ENCODE measurements at places on chromosomes 4 and X. TPM values are rescaled to one million over a fixed set of nuclear protein-coding genes. Genes with fewer than 3 reads are reported as not detected.

The CSAG1 gene
- total RNA-seq, result not detected

The IGSF1 gene
- not detected for total RNA-seq

DNA sequence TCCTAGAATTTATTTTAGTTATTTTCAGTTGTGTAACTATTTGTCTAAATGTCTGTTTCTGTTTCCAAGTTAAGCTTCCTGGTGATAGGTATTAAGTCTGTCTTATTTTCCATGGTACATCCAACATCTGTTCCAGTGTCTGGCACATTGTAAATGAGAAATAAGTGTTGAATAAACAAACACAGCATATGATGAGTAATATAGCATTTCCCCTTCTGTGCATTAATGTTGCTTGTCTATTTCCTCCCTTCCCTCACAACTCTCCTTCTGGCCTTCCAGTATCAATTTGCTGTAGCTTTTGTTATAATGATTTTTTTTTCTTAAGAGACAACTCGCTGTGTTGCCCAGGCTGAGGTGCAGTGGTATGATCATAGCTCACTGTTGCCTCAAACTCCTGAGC lies 36.1 kb downstream of the COPS4 start:
- no peak for DNase-seq

- DNase-seq, result no peak
Measured at GRCh38 chrX:46185923-46186810, 359.1 kb downstream of the ZNF674 start.

DNA sequence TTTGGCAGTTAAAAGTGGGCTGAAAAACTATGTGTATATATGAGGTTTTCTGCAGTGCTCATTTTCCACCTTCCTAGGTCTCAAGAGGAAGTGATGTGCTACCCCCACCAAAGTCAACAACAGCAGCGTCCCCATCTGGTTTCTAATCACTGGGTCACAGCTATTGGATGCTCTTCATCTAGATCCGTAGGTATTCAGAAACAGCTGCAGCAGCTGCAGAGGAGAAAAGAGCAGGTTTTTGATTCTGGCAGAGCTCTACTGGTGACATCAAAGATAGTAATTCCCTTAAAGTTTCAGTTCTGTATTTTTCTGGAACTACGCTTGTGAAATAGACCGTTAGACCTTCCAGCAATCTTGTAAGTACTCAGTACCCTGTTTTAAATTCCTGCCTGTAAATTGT lies 5.8 kb upstream of the GUCY2F start:
- DNase-seq, result no peak

GRCh38 chrX:17768997-17769396 lies 31.7 kb downstream of the SCML1 start:
- no peak for DNase-seq

DNA sequence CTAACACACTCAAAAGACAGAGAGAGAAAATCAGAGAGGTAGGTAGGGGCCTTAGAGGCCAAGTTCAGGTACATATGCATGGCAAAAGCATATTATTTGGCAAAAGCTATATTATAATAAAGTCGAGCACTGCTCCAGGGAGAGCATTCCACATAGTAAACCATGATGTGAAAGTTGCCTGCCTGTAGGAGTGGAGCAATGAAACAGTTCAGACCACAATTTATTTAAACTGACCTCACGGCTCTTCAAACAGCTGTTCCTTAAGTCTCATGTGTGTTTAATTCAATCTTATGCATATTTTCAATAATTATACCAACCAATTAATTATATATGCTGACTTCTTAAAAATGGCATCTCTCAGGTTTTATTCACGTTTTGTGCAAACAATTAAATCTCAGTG lies 3.3 kb downstream of the RFC1 start:
- DNase-seq, result no peak

Measured in SJSA1 (cell line).